ENCODE measurements at places on chromosomes 13 and 19.
A peak's percentile ranks its signal among the peaks of the same experiment; 100 is the strongest.

DNA sequence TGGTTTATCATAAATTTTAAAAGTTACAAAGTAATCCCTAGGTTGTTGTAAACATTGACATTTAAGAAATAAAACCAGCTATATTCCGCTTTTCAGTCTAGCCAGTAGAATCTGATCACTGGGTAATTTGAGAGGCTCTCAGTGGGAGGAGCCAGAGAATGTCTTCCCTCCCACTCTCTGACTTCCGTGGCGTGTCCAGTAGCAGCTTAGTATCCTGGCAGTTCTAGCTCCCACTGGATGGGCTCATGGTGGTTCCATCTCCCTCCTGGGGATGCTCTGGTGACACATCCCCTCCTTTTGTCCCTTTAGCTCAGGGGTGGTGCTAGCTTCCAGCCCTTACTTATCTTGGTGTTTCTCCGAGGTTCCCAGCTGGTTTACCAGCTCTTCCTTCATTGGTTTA lies 34.5 kb downstream of the MTUS2 start:
- no peak for DNase-seq

DNA sequence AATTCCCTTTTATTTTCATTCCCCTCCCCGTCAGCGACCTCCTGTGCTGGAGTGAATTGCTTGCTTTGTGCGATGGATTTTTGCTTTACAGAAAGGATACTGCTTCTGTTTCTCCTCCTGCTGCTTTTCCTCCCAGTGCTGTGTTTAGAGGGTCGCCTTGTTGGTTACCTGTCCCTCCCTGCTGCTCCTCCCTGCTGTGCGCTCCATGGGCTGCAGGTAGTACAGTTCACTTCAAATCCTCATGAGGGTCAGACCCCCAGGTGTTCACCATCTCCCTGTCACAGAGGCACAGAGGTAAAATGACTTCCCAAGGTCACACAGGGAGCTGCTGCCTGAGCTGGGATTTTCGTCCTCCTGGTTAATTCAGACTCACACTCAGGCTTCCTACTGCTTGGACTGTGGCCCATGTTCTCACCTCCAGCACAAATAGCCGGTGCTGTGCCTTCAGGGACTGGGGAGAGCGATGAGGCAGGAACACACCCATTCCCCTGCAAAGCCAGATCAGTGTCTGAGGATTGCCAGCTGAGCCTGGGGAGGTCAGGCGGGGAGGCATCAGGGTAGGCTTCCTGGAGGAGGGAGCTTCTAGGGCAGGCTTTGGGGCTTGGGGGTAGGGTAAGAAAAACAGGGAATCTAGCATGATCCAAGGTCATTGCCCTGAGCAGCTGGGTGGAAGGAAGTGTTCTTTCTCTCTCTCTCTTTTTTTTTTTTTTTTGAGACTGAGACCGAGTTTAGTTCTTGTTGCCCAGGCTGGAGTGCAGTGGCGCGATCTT lies 14.4 kb downstream of the BICRA start:
- no peak for DNase-seq

DNA sequence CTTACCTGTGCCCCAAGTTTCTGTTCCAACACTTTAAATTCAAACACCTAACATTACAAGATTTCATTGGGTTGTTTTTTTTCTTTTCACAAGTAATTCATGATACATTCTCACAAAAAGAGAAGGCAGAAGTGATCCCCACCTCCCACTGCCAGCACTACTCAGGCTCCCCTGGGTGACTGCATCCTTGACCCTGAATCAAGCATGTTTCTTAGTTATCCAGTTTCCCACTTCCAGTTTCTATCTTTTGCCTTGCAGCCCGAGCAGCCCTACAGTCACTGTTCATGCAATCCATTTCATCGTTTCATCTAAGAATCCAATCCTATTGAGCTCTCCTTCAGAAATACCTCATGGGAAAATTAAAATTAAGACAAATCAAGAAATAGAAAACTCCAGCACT lies 61.4 kb downstream of the RNASEH2B start:
- no peak for DNase-seq

DNA sequence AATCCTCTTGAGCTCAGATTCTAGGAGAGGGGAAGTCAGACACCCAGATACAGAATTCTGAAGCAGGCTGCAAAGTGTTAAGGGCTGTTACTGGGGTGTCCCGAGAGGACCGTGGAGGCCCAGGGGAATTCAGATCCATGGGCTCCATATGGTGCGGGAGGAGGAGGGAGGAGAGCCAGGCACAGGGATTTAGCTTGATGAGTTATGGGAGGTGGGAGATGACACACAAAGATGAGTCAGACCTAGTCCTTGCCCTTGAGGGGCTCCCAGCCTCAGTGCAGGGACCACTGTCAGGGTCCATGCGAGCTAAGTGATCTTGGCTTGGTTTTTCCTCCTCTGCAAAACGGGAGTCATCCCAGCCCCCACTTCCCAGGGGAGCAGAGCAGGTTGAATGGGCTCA lies 14.4 kb upstream of the GIPR start:
- no peak for DNase-seq

- no peak for DNase-seq
Observed at GRCh38 chr19:34319785-34320184, 45.2 kb upstream of the GPI start.

DNA sequence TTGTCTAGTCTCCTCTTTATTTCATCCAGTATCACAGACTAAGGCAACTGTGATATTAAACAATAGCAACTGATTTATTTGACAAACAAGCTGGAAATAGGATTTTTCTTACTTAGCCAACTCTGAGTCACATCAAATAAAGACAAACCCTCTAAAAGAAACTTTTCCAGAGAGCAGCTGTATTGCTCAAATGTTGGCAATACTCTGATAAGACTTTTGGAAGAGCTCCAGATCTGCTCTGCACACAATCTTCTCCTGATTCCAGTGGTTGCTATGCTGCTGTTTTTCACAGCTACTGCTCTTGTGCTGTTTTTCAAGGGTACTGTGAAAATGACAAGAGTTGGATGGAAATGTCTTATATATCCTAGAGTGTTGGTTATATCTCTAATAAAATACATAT lies 1479.2 kb downstream of the SLITRK5 start:
- DNase-seq = no peak

DNA sequence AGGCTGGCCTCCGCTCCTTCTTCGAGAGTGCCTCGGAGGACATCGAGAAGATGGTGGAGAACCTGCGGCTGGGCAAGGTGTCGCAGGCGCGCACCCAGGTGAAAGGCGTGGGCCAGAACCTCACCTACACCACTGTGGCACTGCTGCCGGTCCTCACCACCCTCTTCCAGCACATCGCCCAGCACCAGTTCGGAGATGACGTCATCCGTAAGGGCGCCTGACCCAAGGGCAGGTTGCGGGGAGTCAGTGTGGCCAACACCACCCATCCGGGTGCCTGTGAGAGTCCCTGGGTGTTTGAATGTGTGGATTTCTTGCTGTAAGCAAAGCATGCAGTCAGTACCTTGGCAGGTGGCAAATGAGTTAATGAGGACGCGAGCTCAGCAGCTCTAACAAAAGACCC lies 78.8 kb downstream of the RYR1 start:
- no peak for DNase-seq

DNA sequence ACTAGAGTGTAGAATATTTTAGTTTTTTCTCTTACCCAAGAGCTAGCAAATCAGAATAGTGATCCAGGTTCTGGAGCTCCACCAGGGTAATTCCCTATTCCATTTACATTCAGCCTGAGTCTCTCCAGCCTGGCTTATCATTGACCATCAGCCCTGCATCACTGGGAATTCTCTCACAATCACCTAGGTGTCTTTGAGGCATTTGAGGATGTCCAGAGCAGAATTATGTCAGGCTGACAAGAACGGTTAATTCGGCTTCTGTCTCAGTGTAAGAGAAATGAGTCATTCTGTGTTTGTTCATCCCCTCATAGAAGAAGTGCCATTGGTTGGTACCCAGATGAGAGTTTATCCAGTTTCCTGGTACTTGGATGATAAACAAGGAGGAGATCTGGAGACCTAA lies 180.5 kb downstream of the ZNF737 start:
- DNase-seq = no peak

DNA sequence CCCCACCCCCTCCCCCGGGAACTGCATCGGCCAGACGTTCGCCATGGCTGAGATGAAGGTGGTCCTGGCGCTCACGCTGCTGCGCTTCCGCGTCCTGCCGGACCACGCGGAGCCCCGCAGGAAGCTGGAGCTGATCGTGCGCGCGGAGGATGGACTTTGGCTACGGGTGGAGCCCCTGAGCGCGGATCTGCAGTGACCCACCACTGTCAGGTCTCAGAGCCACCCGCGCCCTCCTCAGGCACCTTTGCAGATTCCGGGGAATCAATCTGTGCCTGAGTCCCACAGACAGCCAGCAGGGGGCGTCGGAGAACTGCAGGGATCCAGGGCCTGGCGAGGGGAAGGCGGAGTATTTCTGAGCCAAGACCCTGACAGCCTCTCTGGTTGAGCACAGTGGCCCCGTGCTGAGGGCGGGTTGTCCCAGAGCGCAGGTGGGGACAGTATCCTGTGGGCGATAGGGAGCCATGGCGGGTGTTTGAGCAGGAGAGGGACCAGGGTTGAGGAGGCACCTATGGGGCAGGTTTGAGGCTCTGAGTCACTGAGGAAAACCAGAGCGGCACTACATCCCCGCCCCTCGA lies 30.4 kb upstream of the CYP4F8 start:
- peak; percentile 79 for DNase-seq

DNA sequence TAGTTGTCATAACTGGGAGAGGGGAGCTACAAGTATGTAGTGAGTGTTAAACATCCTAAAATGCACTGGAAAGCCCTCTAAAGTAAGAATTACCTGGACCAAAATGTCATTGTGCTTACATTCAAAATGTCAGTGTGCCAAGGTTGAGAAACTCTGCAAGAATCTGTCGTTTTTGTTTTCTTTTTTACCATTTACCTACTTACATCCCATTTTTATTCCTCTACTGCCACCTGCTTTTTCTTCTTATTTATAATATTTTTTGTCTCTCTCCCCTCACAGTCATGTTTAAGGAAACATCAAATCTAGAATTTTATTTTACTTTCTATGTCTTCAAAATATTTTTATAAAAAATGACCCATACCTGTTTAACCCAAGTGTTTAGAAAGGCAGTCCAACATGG lies 226.4 kb downstream of the PCDH17 start:
- no peak for DNase-seq
